ENCODE measurements at places on chromosomes 2 and 18.

DNA sequence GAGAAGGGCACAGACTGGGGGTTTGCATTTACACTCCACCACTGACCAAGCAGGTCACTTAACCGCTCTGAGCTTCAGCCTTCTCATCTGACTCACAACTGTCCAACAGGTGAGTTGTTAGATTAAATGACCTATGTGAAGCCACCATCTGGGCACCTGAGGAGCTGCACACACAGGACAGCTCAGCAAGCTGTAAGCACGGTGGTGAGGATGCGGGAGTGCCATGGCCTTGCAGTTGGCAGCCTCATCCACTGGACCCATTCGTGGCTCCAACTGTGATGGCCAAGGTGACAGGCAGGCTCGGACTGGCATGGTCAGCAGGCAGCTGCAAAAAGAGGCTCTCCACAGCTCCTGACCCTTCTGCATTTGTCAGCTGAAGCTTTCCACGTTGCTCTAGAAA is 23.3 kb upstream of the AMMECR1L start:
- no peak for DNase-seq

DNA sequence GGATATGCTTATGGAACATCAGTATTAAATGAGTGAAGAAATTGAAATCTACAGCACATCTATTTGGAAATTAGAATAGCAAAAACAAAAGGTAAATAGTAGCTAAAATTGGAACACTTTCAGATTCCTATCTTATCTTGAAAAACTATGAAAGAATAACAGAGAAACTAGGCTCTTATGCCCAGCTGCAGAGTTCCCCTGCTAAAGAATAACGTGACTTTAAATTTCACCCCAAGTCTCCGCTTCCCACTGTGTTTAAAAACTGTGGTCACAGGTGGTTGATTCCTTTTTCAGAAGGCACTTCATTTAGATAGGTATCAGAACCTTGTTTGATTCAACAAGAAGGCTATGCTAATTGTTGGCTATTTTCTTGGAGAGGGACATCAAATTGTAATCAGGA is 30.1 kb downstream of the ARHGAP28 start:
- DNase-seq, result no peak

DNA sequence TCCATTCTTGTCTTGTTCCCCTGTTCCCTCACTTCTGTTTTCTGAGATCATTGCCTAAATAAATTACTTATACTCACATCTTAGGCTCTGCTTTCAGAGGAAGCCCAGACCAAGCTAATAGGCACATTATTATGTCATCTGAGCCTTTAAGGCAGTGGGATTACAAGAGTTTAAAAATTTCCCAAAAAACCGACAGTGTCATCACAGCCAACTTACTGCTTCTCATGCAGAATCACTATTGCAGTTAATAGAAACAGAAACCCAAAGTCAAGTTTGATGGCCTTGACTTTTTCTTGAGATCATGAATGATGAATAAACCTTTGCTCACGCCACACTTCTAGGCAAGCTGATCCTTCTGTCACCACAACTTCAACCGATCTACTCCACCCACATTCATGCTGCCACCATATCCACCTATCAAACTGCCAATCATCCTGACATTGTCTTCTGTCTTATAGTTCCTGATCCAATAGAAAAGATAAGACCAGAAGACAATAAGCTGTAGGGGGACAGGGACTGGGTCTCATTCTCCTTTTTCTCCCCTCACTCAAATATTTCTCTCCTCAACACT is 142.7 kb upstream of the CREB1 start:
- no peak for DNase-seq

- DNase-seq, result no peak
Observed at GRCh38 chr2:65666156-65666725, 233.8 kb upstream of the SPRED2 start.

- no peak for DNase-seq
Observed at GRCh38 chr2:213834331-213834730, 550.1 kb downstream of the SPAG16 start.

DNA sequence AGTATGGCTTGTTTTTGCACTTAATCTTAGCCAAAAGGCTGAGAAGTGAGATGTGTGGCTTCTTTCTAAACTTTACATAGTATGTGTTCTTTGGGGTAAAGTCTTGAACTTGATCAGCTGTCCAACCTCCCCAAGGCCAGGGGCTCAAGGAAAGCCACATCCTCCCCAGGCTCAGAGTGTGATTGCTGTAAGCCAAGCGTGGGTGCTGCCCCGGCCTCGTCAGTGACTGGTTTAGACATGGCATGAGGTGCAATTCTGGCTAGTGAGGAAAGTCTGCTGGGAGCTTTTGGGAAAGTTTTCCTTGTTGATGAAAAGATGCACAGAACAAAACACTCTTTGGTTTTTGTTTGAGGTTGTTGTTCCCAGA is 40.2 kb downstream of the TMEM177 start:
- no peak for DNase-seq

DNA sequence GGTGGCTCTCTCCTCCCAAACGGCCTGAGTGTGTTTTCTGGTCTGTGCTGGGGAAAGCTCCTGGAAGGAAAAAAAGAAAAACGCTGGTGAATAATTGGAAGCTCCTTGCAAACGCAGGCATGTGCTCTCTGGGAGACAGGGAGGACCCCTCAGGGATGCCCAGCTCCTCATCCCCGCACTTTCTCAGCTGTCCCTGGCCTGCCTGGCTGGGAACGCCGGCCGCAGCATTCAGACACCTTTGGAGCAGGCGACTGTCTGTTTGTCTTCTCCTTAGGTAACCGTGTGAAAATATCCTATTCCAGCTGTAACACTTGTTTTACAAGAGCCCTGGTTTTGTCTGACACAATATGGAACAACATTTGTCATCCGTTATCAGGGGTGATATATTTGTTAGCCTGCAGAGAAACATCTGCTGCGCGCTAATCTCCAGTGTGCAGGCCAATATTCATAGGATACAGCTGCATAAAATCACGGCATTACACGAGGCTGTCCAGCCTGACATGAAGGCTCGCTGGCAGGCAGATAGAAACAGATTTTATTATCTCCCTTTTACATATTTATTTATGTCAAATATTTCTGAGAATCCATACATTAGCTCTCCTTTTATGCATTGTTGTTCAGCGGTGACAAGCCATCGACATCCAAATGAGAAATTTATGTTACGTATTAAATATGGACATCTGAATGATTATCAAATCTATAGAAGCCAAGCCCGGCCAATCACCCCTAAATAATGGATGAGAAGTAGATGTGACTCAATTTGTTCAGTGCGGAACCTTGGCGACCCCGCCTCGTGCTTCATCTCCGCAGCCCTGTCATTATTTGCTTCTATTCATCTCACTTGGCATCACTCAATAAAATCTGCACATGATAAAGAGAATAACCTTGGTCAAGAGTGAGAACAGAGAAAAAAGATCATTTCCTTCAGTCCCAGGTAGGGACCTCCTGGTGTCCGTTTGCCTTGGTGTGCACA is 675.1 kb upstream of the SALL3 start:
- DNase-seq, result no peak

GRCh38 chr2:136214307-136215200 is 96.6 kb upstream of the CXCR4 start:
- DNase-seq, result no peak

GRCh38 chr18:54878659-54879358 is 50.5 kb downstream of the RAB27B start:
- DNase-seq, result no peak

GRCh38 chr2:179049546-179050311 is at the start of gene CCDC141:
Gene CCDC141, minus strand, starts transcription at chr2:179050137. Its CDS starts 196 bp downstream, at chr2:179049941.
- no peak for DNase-seq

DNA sequence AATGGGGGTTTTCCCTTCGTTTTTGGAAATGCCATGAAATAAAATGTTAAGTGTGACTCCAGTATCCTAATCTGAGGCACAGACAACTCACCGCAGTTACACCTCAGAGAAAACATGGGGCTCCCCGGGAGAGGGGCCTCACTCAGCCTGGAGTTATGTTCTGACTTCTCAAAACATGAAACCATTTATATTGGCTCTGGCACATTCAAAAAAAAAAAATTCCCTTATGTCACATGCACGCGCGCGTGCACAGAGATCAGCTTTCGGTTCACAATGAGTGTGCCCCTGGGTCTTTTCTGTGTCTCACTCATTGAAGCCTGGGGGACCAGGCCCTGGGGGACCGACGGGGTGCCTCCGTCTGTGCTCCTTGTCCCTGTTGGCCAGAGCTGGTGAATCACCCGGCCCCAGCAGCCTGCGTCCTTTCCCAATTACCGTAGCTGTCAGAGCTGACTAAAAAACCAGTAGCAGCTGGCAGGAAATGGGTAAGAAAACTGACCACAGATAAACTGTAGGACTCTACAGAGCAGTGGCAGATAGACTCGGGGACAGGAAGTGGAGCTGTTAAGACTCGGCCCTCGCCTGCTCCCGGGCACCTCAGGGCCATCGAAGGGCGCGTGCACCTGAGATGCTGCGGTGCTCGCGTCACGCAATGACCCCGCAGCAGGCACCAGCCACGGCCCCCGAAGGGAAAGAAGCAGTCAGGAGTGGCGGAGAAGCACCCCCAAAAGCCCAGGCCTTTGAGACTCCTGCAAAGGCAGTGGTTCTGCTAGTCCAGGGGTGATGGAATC is 138.3 kb upstream of the ID2 start:
- DNase-seq, result no peak

Data from NCI-H82 (cell line).